ENCODE measurements at places on chromosomes 7 and 10.

DNA sequence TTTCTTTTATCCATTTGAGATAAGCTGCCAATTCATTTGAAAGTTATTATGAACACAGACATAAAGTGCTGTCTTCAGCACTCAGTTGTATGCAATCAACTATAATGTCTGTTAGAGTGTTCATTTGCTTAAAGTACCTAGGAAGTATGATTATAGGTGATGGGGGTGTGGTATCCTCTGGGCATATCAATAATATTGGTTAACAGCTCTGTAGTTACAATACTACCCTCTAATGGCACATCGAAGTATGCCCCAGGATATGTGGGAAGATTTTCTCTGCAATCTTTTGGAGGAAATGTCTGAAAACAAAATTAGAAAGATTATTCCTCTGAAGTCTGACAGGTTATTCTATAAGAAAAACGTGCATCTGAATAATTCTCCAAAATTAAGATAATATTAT is 429.7 kb downstream of the ARL4A start:
- DNase-seq = no peak

- no peak for DNase-seq
Measured at GRCh38 chr10:90319188-90319914, 538.5 kb downstream of the HTR7 start.

GRCh38 chr10:106991091-106991490 is 173.4 kb downstream of the SORCS1 start:
- DNase-seq = no peak

- no peak for DNase-seq
Measured at GRCh38 chr10:71211053-71211452, 1.3 kb upstream of the UNC5B start.

- no peak for DNase-seq
Measured at GRCh38 chr7:78691584-78691983, 761.9 kb downstream of the MAGI2 start.

DNA sequence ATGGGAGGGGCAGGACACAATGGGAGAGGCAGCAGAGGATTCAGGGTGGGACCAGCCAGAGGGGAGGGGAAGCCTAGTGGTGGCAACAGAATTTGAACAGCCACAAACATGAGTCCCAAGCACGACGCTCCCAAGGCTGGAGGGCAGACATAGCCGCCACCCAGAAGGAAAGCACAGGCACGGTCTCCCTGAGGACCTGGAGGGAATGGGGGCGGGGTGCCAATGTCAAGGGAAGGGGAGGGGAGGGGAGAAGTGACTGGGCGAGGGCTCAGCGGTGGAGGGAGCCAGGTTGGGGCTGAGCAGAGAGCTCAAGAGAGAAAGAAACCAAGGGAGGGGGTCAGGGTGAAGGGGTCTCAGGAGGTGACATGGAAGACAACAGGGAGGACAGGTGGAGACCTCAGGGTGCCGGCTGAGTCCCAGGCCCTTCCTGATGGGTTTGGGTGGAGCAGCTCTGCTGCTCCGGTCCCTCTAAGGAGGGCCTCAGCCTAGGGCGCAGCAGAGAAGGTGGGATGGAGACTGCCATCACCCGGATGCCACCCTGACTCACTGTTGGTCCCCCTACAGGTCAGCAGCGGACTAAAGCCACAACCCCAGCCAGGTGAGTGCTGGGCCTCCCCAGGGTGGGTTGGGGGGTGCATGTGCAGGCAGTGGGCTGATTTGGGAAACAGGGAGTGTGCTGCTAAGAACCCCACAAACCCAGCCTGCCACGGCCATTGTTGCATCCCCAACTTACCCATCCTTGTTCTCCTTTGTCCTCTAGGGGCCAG is 24.2 kb downstream of the PILRA start:
- no peak for DNase-seq

GRCh38 chr10:94425942-94426341 is 23.6 kb downstream of the TBC1D12 start:
- no peak for DNase-seq

DNA sequence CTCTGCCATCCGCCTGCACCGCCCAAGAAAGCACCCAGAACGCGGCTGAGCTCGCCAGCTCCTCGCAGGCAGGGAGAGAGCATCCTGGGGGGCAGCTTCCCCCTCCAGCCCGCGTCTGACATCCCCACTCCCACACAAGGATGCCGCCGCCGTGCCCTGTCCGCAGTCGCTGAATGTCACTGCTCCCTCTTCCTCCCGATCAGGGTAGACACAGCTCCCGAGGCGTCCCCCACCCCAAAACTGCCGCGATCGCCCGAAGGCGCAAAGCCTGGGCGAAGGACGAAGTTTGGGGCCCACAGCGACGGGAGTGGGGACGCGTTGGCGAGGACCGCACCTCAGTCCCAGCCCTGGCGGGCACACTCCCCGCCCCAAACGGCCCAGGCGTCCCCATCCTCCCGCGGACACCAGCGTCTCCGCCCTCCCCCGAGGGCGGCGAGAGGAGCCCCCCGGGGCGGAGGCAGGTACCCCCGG is 1.5 kb upstream of the KAT6B start:
- DNase-seq = no peak

All from CD4-positive, alpha-beta T cell treated with Interleukin-15 for 4 hours (primary cell).